ENCODE measurements at places on chromosomes 3 and 15.

GRCh38 chr15:44011238-44011854 is 183.7 kb downstream of the FRMD5 start:
- DNase-seq, result no peak

DNA sequence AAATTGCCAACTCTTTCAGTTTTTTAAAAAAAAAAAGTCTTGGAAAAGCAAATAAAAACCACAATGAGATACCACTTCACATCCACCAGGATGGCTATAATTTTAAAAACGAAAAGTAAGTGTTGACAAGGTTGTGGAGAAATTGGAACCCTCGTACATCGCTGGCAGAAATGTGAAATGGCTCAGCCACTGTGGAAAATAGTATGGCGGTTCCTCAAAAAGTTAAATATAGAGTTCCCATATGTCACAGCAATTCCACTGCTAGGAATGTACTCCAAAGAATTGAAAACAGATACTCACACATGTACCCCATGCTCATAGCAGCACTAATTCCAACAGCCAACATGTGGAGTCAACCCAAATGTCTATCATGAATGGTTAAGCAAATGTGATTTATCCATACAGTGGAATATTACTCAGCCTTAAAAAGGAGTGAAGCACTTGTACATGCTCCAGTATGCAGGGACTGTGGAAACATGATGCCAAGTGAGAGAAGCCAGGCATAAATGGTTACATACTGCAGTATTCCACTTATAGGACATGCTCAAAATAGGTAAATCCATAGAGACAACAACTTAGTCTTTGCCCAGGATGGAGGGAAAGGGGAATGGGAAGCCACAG is 73.8 kb upstream of the PCSK6 start:
- DNase-seq, result no peak

DNA sequence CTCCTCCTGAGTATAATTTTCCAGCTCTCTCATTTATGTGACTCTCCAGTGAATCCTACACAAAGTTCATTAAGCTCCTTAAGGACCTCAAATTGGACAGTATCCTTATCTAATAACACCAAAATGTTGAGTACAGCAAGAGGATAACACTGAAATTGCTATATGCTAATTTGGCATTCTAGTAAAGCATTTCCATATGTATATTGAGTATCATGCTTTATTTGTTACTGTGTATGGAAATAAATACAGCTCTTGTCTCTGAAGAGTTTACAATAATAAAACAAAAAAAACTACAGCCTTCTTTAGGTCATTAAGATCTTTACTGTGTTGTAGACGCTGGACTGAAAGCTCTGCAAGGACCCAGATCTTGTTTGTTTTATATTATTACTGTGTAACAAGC is 1341.3 kb downstream of the ROBO1 start:
- no peak for DNase-seq

- DNase-seq, result no peak
These were observed 28.6 kb downstream of the WNT7A start for GRCh38 chr3:13851091-13851849.

GRCh38 chr15:58519516-58519915 is 87.7 kb downstream of the LIPC start:
- no peak for DNase-seq

DNA sequence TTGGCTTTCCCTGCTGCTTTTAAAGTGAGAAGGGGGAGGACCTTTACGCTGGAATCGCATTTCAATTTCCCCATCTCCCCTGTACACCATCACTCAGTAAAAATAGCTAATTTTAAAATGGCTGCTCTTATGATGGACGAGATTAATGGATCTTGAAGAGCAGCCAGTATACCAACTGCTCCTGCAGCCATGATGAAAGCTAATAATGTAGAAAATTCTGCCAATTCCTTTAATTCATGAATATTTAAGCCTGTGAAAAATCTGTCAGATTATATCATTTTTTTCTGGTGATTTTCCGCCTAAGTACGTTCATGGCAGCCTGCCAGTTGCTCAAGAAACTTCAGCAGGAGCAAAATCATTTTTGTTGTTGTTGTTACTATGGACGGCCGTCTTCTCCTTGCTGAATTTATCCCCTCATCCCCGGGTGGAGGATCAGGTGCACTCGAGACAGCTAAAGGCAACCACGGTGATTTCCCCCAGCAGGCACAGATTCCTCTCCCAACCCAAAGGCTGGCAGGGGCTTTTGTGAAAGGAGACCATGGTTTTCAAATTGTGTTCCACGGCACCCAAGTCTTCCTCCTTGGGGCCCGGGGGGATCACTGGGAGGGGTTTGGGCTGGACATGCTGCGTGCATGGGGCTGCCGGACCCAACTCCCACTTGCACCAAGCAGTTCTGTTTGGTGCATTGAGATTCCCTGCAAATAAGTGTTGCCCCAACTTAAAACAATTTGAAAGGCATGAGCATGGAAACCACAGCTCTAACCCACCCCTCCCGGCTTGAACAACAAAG is 289.6 kb downstream of the UACA start:
- DNase-seq, result no peak

- no peak for DNase-seq
These were observed 12.4 kb upstream of the TPM1 start for GRCh38 chr15:63030101-63030551.

GRCh38 chr3:188890572-188891270 is 281.1 kb upstream of the TPRG1 start:
- no peak for DNase-seq

DNA sequence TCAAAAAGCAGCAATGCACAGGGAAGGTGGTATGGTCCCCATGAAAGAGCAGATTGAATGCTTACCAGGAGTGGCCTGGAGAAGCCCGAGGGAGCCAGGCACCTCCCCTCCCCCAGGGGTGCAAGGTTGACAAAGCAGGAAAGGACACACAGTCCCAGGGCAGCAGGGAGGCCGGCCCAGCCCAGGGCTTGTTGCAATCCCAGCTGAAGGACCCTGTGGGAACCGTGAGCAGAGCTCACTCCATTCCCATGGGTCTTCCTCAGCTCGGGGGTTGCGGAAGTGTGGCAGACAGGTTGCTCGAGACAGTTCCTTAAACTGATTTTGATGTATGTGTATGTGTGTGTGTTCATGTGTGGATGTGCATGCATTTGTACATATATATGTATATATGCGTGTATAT is 15.8 kb downstream of the UROC1 start:
- DNase-seq, result no peak

DNA sequence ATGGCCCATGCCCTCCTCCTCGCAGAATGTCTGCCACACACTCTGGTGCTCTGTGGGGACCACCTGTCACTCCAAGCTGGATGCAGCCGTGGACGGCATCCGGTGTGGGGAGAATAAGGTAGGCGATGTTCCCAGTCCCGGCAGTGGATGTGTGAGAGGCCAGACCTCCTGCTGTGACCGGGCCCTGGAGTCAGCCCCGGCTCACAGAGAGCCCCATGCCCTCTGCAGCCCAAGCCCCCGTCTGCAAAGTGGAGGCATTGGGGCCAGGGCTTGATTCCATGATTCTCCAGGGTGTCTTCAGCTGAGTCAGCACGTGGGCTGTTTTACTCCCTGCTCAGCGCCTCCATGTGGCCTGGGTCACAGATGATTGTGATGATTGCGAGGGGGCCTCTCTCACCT is 32.2 kb downstream of the GOLGA6L10 start:
- DNase-seq, result no peak

Data from stimulated activated CD8-positive, alpha-beta memory T cell treated with anti-CD3 and anti-CD28 coated beads, Interleukin-12 subunit alpha, Interleukin-12 subunit beta, amount 100 ng/mL, for 1 hour (primary cell).